CD8-positive, alpha-beta T cell (primary cell): ENCODE measurements at places on chromosomes 6 and 20.

- no peak for DNase-seq
Measured at GRCh38 chr6:131754715-131755567, 44.1 kb upstream of the CTAGE9 start.

GRCh38 chr6:148379966-148380713, 37.5 kb downstream of the SASH1 start:
- DNase-seq: no peak

DNA sequence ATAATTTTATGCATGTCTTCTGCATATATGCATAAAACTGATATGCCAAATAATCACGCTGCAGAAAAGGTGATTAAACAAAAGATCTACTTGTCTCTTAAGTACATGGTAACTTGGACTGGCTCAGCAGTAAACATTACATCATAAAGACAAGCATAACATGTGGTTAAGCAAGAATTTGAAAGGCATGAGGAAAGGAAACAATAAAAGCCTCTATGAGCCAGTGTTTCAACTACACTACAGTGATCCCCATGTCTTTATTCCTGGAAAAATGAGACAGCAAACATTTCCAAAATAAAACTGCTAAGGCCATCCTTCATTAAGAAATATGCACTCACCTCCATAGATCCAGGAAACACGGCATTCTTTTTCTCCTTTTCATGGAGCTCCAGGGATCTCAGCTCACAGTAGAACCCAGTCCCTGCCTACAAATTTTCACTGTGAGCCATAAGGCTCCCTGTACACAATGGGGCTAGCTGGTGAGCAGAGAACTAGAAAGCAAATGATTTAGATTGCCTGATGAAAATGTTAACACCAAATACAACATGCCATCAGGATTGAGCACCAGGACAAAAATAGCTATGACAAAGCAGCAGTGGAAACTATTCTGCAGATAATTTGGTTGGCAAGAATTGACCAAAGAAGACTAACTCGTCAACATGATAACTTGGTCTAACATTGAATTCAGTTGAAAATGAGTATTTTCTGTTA, 156.1 kb downstream of the COL21A1 start:
- no peak for DNase-seq

DNA sequence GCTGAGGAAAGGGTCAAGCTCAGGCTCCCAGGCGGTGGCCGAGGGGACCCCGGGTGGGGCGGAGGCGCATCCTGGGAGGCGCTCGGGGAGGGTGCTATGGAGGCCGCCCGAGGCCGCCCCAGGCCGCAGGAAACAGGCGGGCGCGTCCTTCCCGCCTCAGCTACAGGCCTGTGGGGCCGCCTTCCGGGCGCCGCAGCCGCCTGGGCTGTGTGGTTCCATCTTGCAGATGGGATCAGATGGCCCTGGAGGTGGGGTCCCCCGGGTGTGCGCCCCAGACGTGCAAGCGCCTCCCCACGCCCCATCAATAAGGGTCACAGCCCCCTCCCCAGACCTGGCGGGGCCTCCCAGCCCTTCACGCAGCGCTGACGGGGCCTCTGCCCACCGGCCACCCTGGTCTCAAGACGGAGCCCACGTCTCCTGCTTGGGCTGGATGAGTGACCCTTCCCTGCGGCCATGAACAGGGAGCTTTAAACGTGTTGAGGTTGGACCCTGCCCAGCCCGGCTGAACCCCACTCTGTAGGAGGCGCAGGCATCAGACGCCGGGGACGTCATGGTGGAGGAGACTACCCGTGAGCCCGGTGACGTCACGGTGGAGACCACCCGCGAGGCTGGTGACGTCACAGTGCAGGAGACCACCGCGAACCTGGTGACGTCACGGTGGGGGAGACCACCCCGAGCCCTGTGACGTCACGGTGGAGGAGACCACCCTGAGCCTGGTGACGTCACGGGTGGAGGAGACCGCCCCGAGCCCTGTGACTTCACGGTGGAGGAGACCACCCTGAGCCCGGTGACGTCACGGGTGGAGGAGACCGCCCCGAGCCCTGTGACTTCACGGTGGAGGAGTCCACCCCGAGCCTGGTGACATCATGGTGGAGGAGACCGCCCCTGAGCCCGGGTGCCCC, 267.0 kb downstream of the DLL1 start:
- DNase-seq: peak; percentile 42

DNA sequence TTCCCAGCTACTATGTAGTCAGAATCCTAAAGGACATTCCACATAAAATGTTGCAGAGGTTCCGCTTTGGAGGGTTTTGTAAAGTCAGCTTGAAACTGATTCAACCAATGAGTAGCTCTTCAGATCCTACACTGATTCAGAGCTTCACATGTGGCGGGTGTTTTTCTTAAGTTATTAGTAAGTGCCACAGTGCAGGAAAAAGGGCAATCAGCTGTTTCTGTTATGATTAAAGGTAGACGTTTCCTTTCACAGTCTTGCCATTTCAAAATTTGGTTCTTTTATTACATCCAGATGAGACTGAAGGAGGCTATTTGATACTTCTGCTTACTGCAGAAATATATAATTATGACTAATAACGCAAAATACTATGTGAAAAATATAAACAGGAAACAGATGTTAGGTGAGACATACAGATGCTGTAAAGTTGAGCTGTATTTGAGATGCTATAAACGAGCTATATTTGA, 443.9 kb downstream of the CDKAL1 start:
- DNase-seq: no peak

GRCh38 chr6:137399881-137400443, 94.2 kb downstream of the OLIG3 start:
- DNase-seq: no peak

GRCh38 chr6:155186052-155186658, 77.7 kb upstream of the CLDN20 start:
- DNase-seq: no peak

DNA sequence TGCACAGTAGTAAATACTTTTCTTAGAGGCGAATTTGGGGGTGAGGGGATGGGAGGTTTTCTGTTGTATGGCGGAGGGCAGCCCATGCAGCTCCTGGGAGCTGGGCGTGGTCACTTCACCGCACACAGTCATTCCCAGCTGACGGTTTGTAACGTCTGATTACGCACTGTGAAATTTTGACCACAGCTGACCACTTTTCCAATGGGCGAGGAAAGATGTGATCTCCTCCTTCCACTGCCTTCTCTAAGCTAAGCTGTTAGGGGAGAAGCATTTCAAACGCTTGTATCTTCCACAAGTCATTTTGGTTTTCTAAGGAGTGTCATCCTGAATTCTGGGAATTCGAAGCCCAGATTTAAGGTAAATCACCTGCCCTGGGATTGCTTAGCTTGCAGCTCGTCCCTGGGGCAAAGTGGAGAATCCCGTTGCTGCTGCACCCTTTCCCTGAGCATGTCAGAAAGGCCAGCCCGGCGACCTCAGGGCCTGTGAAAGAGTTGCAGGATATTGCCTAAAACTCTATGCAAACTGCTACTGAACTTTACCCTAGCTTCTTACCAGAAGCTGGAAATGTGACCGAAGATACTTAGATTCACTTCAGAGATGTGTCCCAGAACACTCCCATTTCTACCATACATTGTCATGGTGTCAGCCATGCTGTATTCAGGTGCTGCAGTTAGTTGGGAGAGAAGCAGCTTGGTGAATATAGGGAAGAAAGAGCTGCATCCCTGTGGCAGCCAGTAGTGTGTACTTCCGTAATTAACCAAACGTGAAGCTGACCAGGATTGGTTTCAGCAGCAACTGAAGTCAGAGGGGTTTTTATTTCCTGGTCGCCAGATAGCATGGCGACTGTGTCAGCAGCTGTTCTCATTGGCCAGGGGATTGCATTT, 58.9 kb downstream of the RREB1 start:
- DNase-seq: peak; percentile 21

- no peak for DNase-seq
Measured at GRCh38 chr20:50911030-50911429, 20.2 kb downstream of the ADNP start.

GRCh38 chr6:92888316-92888715, 531.0 kb downstream of the EPHA7 start:
- no peak for DNase-seq

DNA sequence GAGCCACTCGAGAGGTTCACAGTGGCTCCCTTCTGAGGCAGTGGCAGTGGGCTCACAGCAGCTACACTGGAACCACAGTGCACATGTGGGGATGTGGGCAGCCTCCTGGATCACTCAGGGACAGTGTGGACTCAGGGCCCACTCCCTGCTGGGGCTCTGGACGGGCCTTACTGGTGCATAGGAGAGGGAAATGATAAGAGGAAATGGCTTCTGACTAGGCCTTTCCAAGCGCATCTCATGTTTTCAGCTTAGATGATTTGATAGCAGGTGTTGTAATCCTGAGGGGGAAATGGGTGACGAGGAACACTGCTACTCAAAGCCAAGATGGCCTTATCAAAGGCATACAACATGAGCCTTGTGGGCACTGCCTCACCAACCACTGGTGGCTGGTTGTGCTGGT, 44.0 kb downstream of the PANK2 start:
- no peak for DNase-seq

DNA sequence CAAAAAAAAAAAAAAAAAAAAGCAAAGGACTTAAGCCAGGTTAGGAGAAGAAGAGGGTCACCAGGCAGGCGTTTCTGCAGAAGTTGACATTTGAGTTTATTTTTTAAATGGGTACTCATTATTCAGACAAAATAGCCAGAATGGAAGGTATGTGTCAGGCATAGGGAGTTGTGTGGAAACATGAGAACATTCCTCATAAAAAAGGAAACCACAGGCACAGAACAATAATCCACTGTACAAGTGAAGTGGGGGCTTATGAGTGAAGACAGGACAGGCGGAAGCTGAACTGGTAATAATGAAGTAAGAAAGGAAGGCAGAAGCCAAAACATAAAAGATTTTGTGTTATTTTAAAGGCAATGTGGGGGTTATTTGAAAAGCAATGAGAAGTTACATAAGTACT, 104.6 kb downstream of the EPB41L2 start:
- no peak for DNase-seq

GRCh38 chr20:11891776-11892545, 25.7 kb upstream of the BTBD3 start:
- peak; percentile 65 for DNase-seq

GRCh38 chr6:134009876-134010275, 42.5 kb downstream of the SLC2A12 start:
- no peak for DNase-seq

DNA sequence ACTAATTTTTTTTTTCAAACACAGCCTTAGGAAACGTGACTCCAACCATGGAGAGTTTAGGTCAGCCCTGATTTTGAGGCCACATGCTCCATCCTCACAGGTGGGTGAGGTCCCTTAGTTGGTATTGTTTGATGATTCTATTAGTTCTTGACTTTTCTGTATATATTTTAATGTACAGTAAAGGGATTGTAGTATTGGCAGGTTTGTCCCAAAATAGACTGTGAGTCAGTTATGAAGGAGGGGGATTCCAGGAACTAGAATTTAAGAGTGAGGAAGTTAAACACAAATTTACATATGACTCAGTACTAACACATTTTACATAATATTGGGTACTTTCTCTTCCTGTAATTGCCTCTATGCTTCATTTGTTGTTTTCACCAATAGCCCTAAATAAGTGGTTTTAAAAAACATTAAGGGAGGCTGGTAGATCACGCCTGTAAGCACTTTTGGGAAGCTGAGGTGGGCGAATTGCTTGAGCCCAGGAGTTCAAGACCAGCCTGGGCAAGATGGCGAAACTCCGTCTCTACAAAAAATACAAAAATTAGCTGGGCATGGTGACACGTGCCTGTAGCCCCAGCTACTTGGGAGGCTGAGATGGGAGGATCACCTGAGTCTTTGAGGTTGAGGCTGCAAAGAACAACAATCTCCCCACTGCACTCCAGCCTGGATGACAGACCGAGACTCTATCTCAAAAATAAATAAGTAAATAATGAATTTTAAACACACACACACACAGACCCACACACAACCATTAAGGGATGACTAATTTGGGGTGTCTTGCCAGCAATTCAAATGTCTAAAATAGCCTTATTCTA, 81.8 kb downstream of the SGK1 start:
- DNase-seq: no peak

DNA sequence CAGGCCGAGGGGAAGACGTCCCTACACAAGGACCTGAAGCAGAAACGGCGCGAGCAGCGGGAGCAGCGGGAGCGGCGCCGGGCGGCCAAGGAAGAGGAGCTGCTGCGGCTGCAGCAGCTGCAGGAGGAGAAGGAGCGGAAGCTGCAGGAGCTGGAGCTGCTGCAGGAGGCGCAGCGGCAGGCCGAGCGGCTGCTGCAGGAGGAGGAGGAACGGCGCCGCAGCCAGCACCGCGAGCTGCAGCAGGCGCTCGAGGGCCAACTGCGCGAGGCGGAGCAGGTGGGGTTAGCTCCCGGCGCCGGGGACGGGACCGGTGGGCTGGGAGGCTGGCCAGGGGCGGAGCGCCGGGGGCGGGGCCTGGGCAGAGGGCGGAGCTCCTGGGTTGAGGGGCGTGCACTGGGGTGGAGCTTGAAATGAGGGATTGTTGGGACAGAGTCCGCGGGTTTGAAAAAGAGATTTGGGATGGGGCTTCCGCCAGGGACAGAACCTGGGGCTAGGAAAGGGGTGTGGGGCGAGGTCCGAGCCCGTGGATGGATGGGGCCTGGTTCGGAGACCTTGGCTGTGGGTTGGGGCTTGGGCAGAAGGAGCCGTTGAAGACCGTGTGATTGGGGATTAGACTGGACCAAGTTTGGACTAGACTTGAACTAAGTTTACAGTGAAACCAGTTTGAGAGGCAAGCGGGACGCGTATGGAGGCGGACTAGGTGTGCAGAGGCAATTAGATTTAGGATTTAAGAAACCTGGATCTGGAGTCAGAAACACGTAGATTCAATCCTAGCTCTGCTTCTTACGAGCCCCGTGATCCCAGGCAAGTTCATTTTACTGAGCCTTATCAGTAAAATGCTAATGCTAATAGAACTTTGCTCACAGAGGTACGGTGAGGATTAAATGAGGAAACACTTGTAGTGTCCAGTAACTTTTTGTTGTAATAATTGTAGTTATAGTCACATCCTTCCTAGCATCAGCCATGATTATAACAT, 20.9 kb downstream of the DEF6 start:
- no peak for DNase-seq

- no peak for DNase-seq
Measured at GRCh38 chr20:14189794-14190402, 147.5 kb downstream of the FLRT3 start.

GRCh38 chr6:30327232-30327746, 562 bp downstream of the TRIM39 start:
- no peak for DNase-seq

DNA sequence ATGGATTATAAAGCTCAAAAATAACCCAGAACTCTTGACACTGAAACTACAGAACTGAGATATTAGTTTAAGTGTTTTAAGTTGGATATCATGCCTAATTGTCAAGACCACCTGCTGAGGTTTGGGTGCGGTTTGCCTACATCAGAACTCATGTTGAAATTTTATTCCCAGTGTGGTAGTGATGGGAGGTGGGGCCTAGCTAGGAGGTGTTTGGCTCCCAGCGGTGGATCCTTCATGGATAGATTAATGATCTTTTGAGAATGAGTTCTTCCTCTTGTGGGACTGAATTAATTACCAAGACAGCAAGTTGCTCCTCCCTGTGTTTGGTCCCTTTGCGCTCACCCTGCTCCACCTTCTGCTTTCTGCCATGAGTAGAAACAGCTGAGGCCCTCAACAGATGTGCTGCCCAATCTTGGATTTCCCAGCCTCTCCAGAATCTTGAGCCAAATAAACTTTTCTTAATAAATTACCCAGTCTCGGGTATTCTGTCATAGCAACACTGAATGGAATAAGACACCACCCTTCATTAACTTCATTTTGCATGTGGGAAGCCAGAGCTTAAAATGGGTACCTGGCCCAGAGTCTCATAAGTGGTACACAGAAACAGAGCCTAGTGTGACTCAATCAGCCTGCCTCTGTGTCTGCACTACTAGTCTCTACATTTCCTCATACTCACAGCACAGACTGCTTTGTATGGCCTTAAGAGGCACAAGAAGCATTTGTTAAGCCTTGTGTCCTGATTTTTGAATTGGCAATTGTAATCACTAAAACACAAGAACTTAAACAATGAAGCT, 158.4 kb downstream of the IBTK start:
- DNase-seq: no peak
